Stimulated activated CD4-positive, alpha-beta T cell treated with anti-CD3 and anti-CD28 coated beads, Interleukin-1b, Interleukin-23, amount 100 ng/mL, for 48 hours (primary cell): ENCODE measurements at places on chromosomes 2 and 18.

DNA sequence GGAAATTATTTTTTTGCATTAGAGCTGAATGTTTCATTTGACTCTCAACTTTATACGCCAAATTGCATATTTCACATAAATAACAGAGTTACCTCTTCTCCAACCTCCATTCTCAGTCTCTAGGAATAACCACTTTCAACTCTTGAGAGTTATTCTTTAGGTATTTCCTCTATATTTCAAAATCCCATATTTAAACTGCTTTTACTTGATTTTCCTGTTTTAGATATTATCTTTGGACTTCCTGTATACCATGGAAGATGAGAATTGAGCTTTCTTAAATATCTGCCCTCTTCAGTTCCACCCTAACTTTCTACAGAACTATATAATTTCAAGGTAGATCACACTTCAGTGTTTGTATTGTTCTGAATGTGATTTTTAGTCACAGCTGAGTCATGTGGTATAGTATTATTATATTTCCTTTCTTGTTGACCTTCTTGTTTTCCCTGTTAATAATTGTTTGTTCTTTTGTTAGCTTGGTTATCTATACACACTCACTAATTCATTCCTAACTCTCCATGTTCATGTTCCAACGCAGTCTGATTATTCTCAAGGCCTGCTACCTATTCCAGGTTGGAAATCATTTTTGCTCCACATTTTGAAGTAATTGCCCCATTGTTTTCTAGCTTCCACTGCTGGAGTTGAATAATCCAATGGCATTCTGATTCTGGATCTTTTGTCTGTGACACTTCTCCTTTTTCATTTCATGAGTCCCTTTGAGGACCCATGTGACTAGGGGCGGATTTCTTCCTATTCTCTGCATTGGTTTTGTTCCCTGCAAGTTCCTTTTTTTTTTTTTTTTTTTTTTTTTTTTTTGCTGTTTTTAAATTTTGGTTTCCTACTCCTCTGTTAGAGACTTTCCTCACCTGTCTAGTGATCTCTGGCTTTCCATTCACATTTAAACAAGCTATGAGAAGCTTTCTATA is 156.8 kb upstream of the RBMS1 start:
- no peak for DNase-seq

DNA sequence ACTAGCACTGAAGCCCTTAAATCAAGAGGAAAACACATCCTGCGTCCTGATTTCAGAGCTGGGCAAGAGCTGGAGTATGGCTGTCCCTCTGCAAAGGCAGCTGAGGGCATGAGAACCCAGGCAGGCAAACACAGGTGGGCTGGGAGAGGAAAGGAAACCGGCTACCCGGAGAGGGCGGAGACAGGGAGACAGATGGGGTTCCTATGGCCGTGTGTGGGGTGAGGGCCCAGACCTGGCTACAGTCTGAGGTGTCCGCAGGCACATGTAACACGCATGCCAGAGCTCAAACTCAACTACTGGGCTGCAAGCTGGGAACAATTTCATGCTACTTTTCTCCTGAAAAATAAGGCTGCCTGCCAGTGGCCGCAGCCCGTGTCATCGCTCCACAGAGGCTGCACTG is 2.7 kb downstream of the COPS9 start:
- no peak for DNase-seq

GRCh38 chr2:151730262-151730975 is 3.9 kb downstream of the NEB start:
- no peak for DNase-seq

DNA sequence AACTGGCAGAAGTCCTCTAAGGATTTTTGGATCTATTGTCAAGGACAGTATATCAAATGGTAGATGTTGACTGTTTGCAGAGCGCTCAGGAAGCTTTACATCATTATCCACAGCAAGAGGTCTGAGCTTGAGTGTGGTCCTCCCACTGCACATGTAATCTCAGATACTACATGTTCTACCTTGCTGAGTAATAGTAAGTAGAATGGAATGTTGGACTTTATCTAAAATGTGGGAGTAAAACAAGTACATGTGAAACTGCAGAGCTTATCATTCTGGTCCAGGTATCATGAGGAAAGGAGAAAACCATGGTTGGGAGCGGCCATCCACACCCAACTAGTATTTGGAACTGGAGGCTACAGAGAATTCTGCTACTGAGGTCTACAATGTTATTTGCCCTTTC is 19.3 kb upstream of the CD28 start:
- DNase-seq: no peak

DNA sequence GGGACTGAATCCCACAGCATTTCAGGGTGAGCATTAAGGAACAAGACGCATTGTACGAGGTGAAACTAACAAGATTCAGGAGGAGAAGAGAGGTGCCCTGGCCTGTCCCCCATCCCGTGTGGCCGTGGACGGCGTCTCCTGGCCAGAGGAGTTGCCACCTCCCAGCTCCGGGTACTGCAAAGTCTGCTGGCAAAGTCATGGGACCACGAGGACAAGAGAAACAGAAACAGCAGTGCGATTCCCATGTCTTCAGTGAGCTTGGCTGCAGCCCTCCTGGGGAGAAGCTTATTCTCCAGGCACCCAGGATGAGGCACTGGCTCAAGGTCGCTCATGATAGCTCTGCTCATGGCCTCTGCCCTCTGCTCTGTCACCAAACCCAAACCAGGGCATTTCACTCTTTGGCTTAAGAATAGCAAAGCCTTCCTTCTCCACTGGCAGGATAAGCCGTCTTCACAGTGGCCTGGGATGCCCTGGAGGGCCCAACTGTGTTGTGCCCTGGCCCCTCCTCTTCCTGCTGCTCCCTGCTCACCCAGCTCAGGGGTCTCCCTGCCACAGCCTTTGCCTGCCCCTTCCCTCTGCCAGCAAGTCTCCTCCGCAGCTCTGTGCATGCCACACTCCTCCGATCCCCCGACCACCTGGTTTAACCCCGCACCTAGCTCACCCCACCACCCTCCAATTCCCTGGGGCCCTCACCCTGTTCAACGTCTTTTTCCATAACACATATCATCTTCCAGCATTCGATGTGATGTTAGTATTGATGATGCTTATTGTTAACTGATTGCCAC is 144.8 kb downstream of the PXDN start:
- DNase-seq: no peak

DNA sequence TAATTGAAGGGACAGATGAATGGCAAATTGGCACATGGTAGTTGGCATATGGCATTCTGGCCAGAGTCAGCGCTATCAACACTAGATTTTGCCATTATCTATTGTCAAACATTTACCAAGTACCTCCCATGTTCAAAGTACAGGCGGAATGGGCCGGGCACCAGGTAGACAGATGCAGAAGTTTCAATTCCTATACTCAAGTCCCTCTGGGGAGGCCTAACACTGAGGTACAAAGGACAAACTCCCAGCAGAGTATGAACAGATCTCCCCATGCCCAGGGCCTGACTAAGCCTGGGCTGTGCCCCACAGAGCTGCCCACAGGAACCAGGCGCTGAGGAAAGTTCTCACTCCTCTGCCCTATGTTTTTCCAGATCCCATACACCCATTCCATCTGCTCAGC is 257.5 kb upstream of the KLHL29 start:
- no peak for DNase-seq

- no peak for DNase-seq
Observed at GRCh38 chr2:72211777-72212485, 64.3 kb upstream of the CYP26B1 start.

DNA sequence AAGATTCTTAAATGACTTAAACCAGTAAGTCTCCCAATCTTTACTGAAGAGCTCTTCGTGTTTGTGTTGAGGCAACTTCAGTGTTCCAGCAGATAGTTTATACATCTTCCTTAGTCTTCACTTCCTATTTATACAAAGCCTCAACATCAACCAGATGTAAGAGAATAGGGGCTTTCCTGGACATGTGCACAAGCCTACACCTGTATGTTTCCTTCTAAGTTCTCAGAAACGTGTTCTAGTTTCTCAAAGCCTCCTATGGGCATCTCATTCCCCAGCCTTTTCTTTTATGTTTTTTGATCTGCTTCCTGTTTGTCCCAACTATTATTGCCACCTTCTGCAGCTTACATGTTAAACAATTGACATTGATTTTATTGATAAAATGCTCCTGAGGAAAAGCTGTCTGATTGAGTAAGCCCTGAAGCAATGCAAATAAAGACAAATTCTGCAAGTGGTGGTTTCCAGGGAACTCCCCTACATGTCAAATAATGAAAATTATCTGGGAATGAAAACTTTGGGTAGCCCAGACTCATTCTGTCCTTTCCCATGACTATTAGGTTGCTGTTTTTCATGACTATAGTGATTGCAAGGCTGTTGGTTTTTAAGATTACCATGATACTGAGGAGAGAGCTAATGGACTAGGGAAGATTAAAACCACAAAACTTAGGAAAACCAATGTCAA is 663.3 kb upstream of the ACVR2A start:
- DNase-seq: no peak

GRCh38 chr2:85706599-85707296 is 12.6 kb downstream of the GNLY start:
- no peak for DNase-seq

DNA sequence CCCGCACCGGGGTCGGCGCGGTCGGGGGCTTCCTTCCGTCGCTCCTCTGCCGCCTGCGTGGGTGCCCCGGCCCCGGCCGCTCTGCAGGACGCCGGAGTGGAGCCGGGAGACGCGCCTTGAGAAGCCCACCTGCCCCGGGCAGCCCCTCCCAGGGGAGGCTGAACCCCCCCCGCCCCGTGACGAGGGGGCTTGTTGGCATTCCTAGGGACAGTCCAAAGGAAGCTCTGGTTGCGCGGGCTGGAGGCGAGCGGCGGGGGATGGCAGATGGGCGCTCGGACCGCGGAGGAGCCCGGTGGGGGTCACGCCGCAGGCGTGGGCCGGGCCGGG is 133.5 kb upstream of the MGAT5 start:
- no peak for DNase-seq

DNA sequence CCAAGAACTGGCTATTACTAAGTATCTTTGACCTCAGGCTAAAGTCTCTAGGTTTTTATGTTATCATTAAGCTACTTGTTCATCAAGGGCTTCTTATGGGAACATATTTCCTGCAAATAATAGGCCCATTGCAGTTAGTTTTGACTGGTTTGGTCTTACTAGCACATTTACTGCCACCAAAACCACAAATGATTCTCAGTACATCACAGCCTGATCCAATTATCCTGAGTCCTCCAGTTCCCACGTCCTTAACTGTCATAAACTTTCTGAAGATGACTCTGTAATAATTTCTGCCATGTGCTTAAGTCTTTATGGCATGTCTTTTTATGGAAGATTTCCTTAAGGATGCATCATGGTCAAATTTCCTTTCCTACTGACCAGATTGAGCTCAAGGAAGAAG is 123.3 kb upstream of the TANK start:
- no peak for DNase-seq

DNA sequence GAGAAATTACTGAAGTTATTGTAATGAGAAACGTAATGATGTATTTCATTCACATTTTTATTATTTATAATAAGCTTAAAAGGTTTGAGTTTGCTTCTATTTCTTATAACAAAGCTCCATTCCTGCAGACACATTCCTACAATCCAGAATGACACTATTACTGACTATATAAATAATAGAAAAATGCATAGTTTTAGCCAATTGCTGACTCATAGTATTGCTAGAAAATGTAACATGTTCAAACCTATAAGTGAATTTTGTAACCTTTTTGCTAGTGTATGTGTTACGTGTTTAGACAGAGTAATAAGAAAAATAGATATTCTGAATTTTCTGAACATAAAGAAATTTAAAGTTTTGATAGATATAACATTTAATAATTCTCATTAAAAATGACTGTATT is 9.3 kb upstream of the VWC2L start:
- no peak for DNase-seq

DNA sequence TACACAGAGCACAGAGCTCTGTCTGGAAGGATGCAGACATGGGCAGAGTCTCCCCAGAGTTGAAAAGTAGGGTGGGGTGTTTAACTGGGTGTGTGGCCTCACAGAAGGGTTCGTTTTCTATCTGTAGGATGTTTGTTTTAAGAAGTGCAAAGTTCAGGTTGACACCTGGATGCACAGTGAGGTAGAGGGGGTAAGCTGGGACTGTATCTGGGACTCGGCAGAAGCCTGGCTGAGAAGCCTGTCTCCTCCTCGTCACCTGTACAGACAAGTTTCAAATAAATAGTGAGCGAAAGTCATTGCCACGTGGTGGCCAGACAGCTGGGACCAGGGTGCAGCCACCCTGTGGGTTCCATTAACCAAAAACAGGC is 145.9 kb downstream of the KLHL29 start:
- DNase-seq: no peak

GRCh38 chr2:213189001-213189899 is 37.8 kb upstream of the IKZF2 start:
- DNase-seq: no peak

DNA sequence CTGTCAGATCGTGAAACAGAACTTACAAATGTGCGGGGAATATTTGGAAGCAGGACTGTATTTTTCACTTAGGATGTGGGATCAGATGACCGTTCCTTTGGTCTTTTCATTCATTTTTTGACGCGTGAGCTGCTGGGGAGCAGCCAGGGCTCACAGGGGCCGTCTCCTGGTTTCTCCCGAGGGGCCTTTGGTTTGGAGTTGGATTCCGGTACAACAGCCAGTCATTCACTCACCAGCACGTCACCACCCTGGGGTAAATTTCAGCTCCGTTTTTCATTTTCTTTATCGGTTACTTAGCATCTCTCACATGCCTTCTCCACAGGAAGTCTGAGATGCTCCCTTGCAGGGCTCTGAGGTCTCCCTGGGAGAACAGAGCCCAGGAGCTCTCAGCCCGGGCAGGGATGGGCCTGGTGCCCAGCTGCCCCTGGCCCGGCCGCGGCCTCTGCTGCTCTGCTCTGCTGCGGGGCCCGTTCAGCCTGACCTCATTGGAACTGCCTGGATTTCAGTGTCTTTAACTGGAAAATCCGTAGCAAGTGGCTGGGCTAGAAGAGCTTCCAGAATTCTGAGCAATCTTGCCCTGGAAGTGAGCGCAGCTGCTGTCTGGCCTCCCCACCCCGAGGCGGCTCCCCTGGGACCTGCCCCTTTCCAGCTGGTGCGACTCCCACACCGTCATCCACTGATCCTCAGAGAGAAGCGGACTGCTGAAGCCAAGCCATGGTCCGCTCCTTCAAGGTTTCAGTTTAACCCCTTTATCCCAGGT is 335.6 kb downstream of the EIPR1 start:
- DNase-seq: no peak
